Activated CD8-positive, alpha-beta T cell treated with anti-CD3 and anti-CD28 coated beads for 36 hours (primary cell): ENCODE measurements at places on chromosomes 7 and 10. TPM values are rescaled to one million over a fixed set of nuclear protein-coding genes. Genes with fewer than 3 reads are reported as not detected.

ENKUR gene
- not detected for total RNA-seq

GRCh38 chr10:31739711-31740110, 188.9 kb downstream of the ARHGAP12 start:
- DNase-seq, result no peak

GRCh38 chr10:132142396-132143161, 44.2 kb upstream of the DPYSL4 start:
- peak; percentile 67 for DNase-seq

GRCh38 chr10:132204781-132205473, 18.2 kb downstream of the DPYSL4 start:
- no peak for DNase-seq

HDAC9 gene
- total RNA-seq, result 1.5 TPM

FRMD4A gene
- total RNA-seq, result 2.8 TPM

GRCh38 chr7:124649397-124650014, 116.1 kb downstream of the GPR37 start:
- DNase-seq, result no peak

NKX6-2 gene
- total RNA-seq, result not detected
